ENCODE measurements at places on chromosomes 3 and 15. TPM values are rescaled to one million over a fixed set of nuclear protein-coding genes. Genes with fewer than 3 reads are reported as not detected.

Gene CYB561D2
- total RNA-seq, result 27.5 TPM

Gene FANCD2OS
- total RNA-seq, result not detected

Gene VEPH1
- 0.51 TPM for total RNA-seq

Gene RHOV
- 4.2 TPM for total RNA-seq

Gene CPLX3
- total RNA-seq, result not detected
